ENCODE measurements at places on chromosomes 2 and 18. TPM values are rescaled to one million over a fixed set of nuclear protein-coding genes. Genes with fewer than 3 reads are reported as not detected.
A peak's percentile ranks its signal among the peaks of the same experiment; 100 is the strongest.

Gene RFX8
- total RNA-seq = not detected

DNA sequence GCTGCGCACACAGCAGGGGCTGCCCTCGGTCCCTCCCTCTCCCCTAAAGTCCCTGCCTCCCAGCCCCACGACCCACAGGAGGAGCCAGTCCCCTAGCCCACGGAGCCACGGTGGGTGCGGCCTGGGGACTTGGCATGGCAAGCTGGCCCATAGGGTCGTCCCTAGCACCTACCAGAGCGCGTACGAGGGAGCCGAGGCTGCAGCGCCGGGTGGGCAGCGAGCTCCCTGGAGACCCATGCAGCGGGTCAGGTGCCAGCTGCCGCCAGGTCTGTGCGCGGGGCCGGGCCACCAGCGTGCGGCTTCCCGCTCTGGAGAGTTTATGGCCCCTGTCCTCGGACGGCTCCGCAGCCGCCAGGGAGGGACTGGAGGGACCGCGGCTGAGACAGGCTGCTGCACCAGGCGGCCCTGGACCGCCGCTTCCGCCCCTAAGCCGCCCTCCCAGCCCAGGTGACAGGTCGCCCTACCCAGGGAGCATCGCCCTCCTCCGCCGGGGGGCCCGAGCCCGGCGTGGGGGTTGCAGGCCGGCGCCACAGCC, 273.6 kb downstream of the CCDC74A start:
- DNase-seq = peak; percentile 14

DNA sequence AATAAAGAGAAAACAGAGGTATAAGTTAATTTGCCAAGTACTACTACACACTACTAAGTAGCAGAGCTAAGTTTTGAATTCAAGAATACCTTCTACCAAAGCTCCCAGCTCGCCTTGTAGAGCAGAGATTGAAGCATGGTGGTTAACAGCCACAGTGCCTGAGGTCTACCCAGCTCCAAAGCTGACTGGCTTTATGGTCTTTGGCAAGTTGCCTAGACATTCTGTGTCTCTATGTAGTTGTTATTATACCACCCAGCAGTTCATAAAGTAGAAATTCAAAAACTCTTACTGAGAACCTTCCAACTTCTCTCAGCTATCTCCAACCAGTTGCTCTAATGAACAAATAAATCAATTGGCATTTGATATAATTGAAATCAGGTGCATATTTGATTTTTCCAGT, 87.8 kb downstream of the PDE11A start:
- DNase-seq = no peak

- no peak for DNase-seq
Measured at GRCh38 chr2:219851801-219852481, 224.5 kb downstream of the SLC4A3 start.

DNA sequence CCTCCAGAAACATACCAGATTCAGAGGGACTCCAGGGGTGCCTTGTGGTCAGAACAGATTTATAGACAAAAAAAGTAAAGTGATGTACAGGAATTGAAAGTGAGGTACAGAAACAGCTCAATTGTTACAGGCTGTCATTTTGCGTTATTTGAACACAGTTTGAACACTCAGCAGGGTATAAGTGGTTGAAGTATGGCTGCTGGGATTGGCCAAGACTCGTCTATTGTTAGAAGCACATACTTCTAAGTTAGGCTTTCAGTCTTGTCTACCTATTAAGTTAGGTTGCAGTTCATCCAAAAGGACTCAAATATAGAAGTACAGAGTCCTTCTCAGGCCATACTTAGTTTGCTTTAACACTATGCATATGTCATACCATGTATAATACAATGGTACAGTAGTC, 21.0 kb upstream of the GRB14 start:
- no peak for DNase-seq

Data from B cell (primary cell).